ENCODE measurements at places on chromosomes 13 and 19.

- no peaks in the 10 kb centered on the region for H3K4me1 ChIP-seq
- H3K27me3 ChIP-seq, result no peaks in the 10 kb centered on the region
- H3K36me3 ChIP-seq, result no peaks in the 10 kb centered on the region
These were observed 86.5 kb downstream of the DLEU7 start for GRCh38 chr13:50757008-50757407.

- H3K4me1 ChIP-seq, result no peaks in the 10 kb centered on the region
- DNase-seq, result no peak
- no peak overlapping the region for H3K4me3 ChIP-seq
- H3K36me3 ChIP-seq, result no peaks in the 10 kb centered on the region
These were observed 355.5 kb downstream of the ENOX1 start for GRCh38 chr13:43431290-43431716.

DNA sequence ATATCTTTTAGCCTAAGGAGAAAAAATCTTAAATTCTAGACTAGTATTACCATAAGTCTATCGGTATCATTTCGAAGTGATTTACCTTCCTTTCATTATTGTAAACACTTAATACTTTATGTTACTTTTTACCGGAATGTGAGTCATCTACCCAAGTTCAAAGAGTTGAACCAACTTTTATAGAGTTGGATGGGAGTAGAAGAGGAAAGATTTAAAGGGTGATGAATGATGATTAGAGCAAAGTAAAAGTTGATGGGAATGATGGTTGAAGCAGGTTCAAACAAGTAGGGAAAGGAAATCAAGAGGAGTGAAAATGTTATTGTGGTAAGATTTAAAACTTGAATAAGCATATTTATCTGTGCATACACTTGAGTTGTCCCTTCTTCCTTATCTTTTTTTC, 11.3 kb upstream of the LPAR6 start:
- H3K27ac ChIP-seq, result no peak overlapping the region
- H3K27me3 ChIP-seq, result no peaks in the 10 kb centered on the region
- DNase-seq, result no peak
- H3K36me3 ChIP-seq, result no peaks in the 10 kb centered on the region
- H3K4me3 ChIP-seq, result no peak overlapping the region
- H3K4me1 ChIP-seq, result no peaks in the 10 kb centered on the region

- H3K4me3 ChIP-seq, result no peak overlapping the region
- no peak for DNase-seq
- no peak overlapping the region for H3K27ac ChIP-seq
- H3K27me3 ChIP-seq, result no peaks in the 10 kb centered on the region
These were observed 70.6 kb upstream of the SERP2 start for GRCh38 chr13:44302940-44303575.

DNA sequence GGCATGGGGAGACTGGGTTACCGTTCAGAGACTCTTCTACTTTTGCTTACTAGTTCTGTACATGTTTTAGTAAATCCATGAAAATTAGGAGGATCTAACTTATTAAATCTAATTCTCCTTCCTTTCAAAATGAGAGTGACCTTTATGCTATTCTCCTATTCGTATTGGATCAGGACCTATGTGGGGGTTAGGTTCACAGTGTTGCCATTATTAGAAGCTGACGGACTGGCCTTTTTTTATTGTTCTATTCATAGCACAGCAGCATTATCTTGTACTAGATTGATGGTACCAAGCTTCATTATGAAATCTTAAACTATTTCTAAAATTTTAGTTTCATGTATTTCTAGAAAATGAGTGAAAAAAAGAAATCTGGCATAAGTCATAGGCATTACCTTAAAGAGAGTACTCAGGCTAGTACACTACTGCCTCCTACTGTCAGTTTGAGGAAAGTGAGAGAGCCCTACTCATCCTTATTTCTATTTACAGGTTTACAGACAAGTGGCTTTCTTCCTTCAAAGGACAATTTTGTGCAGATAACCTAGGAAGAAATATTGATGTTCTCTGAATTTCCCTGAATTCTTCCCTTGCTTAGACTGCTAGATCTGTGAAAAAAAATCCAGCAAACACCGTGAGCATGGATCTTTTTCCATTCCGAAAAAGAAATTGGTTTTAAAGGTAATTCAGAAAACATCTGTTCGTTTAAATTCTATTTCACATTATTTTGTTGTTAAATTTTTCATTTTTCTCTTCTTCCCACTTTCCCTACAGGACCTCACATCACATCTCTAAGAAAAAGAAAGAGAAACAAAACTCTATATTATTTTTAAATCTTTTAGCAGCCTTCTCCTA, 485.5 kb downstream of the DIAPH3 start:
- H3K4me1 ChIP-seq, result no peaks in the 10 kb centered on the region
- H3K36me3 ChIP-seq, result no peaks in the 10 kb centered on the region

- no peak overlapping the region for H3K4me3 ChIP-seq
- H3K36me3 ChIP-seq, result no peaks in the 10 kb centered on the region
- no peaks in the 10 kb centered on the region for H3K4me1 ChIP-seq
- DNase-seq, result peak; percentile 19
- H3K27ac ChIP-seq, result no peak overlapping the region
These were observed 22.4 kb upstream of the ARHGEF18 start for GRCh38 chr19:7326105-7326877.

- no peak for DNase-seq
- peaks cover 25% of the 10 kb centered on the region for H3K36me3 ChIP-seq
- H3K27me3 ChIP-seq, result no peaks in the 10 kb centered on the region
- peak overlapping the region; percentile 65 for H3K27ac ChIP-seq
- H3K4me3 ChIP-seq, result no peak overlapping the region
These were observed 13.2 kb downstream of the C19orf44 start for GRCh38 chr19:16509141-16510061.

DNA sequence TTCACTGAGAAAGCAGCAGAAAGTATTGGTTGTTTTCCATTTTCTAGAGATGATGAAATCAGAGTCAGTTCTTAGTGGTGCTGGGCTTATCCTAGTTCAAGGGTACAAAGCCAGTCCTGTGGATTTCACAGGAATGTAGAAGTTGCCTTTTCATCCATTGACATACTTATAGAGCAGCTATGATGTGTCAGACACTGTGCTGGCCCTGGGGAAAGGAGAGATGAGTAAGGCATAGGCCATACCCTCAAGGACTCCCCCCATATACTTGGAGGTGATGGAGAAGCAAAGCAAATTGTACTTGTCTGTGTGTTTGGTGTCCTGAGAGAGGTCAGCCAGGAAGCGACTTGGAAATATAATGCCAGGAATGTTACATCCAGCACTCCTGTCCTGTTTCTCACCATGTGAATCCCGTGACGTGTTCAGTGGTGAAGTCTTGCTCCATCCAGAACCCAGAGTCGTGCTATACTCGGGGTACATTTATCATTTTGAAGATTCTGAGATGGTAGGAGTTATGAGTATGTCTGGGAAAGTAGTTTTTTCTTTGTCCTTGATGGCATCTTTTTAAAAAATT, 22.6 kb downstream of the ERCC5 start:
- peaks cover 4% of the 10 kb centered on the region for H3K4me1 ChIP-seq
- H3K36me3 ChIP-seq, result peaks cover 86% of the 10 kb centered on the region
- H3K27ac ChIP-seq, result no peak overlapping the region
- DNase-seq, result no peak

DNA sequence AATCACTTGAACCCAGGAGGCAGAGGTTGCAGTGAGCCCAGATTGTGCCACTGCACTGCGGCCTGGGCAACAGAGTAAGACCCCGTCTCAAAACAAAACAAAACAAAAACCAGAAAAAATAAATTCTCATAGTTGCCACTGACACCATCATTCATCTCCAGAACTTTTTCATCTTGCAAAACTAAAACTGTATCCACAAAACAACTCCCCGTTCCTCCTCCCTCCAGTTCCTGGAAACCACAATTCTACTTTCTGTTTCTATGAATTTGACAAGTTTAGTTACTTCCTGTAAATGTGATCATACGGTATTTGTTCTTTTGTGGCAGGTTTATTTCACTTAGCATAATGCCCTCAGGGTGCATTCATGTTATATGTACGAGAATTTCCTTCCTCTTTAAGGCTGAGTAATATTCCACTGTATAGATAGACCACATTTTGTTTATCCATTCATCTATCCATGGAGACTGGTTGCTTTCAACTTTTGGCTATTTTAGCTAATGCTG, 13.2 kb upstream of the ADGRE5 start:
- H3K27ac ChIP-seq, result peak overlapping the region; percentile 87
- no peak overlapping the region for H3K4me3 ChIP-seq
- peaks cover 62% of the 10 kb centered on the region for H3K4me1 ChIP-seq
- no peak for DNase-seq

DNA sequence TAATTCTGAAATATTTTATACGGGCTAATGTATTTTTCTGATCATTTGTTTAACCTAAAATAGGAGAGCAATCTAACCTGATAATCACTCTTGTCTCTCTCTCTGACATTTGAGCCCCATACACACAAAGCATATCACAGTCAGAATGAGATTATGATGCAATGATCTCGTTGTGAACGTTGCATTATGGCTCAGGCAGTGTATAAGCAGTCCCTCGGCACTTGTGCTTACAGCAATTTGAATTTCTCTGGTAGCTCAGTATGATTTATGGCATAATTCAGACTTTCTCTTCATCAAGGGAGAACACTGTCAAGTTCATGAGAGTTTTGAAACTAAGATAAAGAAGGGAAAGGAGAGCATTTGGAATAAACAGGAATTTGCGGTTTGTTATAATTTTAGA, 256.1 kb downstream of the DACH1 start:
- H3K27me3 ChIP-seq, result no peaks in the 10 kb centered on the region
- no peak overlapping the region for H3K4me3 ChIP-seq
- H3K27ac ChIP-seq, result no peak overlapping the region

- no peak overlapping the region for H3K4me3 ChIP-seq
- H3K27me3 ChIP-seq, result no peaks in the 10 kb centered on the region
- no peak for DNase-seq
- no peaks in the 10 kb centered on the region for H3K4me1 ChIP-seq
- no peak overlapping the region for H3K27ac ChIP-seq
These were observed 123.4 kb downstream of the POSTN start for GRCh38 chr13:37475151-37475550.

DNA sequence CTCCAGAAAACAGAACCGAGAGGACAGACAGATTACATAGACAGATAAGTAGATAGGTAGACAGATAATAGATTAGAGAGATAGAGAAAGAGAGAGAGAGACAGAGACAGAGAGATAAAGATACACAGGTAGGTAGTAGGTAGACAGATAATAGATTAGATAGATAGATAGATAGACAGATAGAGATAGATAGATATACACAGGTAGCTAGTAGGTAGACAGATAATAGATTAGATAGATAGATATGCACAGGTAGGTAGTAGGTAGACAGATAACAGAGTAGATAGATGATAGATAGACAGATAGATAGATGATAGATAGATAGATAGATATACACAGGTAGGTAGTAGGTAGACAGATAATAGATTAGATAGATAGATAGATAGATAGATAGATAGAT, 10.1 kb downstream of the FFAR2 start:
- H3K27ac ChIP-seq, result no peak overlapping the region
- no peaks in the 10 kb centered on the region for H3K36me3 ChIP-seq
- H3K4me3 ChIP-seq, result no peak overlapping the region
- DNase-seq, result no peak
- peaks cover 38% of the 10 kb centered on the region for H3K4me1 ChIP-seq

DNA sequence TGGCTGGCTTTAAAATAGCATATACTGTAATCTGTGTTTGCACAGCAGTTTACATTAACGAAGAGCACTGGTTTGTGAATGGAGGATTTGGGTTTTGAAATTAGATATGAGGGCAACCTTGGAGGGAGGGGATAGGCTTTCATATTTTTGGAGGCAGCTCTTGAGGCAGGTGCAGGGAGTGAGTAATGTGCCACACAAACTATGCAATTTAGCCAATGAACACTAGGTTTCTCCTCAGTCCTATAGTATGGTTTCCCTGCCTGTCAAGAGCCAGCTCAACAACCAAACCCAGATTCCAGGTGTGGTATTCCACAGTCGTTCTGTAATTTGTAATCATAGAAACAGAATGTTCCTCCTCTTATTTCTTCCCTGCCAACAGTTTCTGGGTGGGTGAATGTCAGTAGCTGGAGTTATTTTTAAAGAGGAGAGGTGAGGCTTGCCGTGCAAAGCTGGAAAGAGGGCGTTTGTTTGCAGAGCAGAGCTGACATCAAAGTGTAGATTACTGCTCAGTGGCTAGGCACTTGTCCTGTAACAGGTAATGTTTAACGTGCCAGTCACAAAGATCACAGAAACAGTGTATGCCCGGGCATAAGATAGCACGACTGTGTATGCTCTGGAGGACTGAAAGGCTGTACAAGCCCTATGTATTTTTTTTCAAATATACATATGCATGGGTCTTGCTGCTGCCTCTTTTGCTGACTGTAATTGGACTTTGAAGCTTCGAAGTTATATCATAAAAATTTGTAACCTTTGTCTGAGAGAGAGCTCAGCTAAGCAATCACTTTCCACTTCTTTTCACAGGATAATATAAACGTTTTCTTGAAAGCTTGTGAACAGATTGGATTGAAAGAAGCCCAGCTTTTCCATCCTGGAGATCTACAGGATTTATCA, 124.2 kb downstream of the LMO7 start:
- peaks cover 7% of the 10 kb centered on the region for H3K4me1 ChIP-seq
- peak overlapping the region; percentile 90 for H3K27ac ChIP-seq
- no peak for DNase-seq
- peak overlapping the region; percentile 50 for H3K4me3 ChIP-seq
- no peaks in the 10 kb centered on the region for H3K27me3 ChIP-seq

- no peak overlapping the region for H3K4me3 ChIP-seq
- H3K27me3 ChIP-seq, result no peaks in the 10 kb centered on the region
- no peak overlapping the region for H3K27ac ChIP-seq
- no peak for DNase-seq
These were observed 47.2 kb upstream of the POMP start for GRCh38 chr13:28611654-28612131.

DNA sequence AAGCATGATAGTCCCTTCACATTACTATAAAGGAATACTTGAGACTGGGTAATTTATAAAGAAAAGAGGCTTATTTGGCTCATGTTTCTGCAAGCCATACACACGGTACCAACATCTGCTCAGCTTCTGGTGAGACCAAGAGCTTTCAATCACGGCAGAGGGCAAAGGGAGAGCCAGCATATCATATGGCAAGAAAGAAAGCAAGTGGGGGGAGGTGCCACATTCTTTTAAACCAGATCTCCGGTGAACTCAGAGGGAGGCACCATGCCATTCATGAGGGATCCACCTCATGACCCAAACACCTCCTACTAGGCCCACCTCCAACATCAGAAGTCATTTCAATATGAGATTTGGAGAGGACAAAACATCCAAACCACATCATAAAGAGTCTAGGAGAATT, 20.3 kb downstream of the XPO4 start:
- DNase-seq, result no peak
- H3K27me3 ChIP-seq, result no peaks in the 10 kb centered on the region
- H3K4me1 ChIP-seq, result peaks cover 13% of the 10 kb centered on the region
- H3K4me3 ChIP-seq, result no peak overlapping the region
- H3K36me3 ChIP-seq, result no peaks in the 10 kb centered on the region
- no peak overlapping the region for H3K27ac ChIP-seq

GRCh38 chr13:110001670-110002275, 215.4 kb upstream of the IRS2 start:
- no peak overlapping the region for H3K27ac ChIP-seq
- DNase-seq, result no peak
- H3K27me3 ChIP-seq, result no peaks in the 10 kb centered on the region
- no peaks in the 10 kb centered on the region for H3K4me1 ChIP-seq

- H3K36me3 ChIP-seq, result peaks cover 46% of the 10 kb centered on the region
- H3K27me3 ChIP-seq, result no peaks in the 10 kb centered on the region
- H3K27ac ChIP-seq, result no peak overlapping the region
These were observed 66.4 kb downstream of the NAA16 start for GRCh38 chr13:41377446-41377845.

- H3K4me1 ChIP-seq, result no peaks in the 10 kb centered on the region
- peaks cover 62% of the 10 kb centered on the region for H3K36me3 ChIP-seq
- DNase-seq, result no peak
- no peak overlapping the region for H3K4me3 ChIP-seq
- H3K27me3 ChIP-seq, result no peaks in the 10 kb centered on the region
These were observed 15.5 kb downstream of the UPF3A start for GRCh38 chr13:114296902-114297301.
